Kidney glomerular epithelial cell (primary cell): ENCODE measurements at places on chromosomes 7 and 10.

DNA sequence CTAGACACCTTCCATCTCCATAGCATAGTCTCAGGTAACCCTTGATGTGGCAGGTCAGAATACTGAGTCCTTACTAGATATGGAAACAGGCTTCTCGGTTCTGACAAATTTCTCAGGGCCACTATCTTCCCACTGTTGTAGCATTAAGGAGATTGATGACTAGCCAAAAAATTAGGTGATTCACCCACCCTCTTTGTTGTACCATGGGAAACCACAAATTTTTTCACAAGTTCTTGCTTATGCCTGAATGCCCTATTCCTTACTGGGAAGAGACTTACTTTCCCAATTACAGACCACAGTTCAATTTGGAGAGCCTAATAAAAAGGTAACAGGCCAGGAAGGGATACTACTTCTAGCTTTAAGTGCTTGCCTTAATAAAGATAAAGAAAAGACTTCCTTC is 948.8 kb downstream of the GRM8 start:
- no peak for DNase-seq

GRCh38 chr10:61986788-61987492 is 85.4 kb downstream of the ARID5B start:
- no peak for DNase-seq

DNA sequence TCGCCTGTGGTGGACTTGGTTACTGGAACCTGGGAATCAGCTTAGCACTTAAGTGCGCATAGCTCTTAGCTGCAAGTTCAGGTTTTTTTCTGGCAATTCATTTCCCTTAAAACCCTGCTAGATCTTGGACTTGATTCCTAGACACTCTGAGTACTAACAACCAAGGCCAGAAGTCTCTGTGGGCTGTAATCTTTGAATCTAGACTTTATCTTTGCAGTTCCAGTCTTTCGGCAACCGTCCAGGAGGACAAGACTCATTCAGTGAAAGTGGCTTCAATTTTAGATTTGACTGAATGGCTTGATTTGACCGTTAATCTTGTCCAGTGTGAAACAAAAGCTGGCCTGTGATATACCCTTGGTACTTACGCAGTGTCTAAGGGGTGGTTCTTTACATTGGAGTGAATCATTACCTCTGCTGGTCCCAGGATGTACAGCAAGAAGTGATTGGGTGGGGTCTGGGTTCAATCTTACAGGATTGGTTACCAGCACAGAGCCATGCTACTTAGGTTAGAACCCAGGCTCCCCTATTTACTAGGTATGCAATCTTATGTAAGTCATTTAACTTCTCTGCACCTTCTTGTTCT is 16.4 kb downstream of the PTTG1IP2 start:
- DNase-seq: no peak

DNA sequence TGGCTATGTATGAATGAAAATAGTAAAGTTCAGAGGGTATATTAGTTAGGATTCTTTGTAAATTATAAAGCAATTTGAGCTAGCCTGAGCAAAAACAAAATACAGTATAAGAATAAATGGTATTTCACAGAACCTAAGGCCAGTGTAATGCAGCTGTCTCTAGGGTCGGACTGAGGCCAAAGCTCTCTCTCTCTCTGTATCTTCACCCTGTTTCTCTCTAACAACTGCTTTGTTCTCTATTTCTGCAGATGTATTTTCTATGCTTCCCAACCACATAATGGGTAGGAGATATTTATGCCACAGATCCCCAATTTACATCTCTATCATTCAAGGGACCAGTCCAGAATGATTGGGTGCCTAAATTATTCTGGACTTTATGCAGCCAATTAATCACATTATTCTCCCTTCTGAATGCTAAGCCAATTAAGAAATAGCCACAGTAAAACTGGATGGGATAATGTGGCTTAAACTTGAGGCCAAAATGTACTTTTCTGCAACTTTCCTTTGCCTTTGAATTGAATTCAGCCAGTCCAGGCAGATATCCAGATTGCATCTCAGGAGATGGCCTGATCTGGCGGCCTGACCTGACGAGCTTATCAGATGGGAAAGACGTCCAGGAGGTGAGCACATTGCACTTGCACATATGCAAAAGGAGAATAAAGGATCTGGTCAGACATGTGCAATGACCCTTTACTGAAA is 24.6 kb upstream of the IMMP2L start:
- no peak for DNase-seq

- peak; percentile 80 for DNase-seq
Observed at GRCh38 chr7:32204361-32205018, 134.3 kb upstream of the PDE1C start.

- DNase-seq: no peak
Observed at GRCh38 chr7:16914771-16915170, 33.0 kb upstream of the AGR3 start.

DNA sequence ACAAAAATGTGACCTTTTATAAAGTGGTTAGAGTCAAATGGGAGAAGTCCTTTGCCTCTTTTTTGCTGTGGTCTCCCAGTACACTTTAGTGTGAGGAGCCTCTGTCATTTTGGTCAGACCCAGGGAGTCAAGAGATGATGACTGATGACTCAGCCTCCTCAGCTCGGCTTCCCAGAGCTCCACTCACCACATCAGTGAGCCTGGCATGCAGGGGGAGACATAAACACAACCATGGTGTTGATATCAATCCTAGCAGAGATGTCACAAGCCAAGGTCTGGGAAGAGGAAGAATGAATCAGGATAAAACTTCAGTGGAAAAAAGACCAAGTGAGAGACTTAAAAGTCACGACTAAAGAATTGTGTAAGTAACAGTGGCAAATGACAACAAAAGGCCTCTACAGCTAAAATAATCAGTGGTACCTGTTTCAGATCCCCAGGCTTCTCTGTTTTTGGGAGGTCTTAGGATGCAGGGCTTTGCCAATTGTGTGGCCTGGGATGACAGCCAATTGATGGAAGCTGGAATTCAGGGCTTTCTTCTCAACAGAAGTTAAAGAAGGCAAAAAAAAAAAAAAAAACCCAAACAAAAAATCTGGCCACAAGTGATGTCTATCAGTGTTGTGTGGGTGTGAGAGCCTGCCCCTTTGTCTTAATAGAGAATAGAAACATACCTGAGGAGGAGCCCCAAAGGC is 50.2 kb downstream of the TFAM start:
- DNase-seq: peak; percentile 98

- no peak for DNase-seq
Observed at GRCh38 chr10:76265441-76266113, 834.2 kb downstream of the LRMDA start.

GRCh38 chr10:16968416-16969041 is 151.3 kb upstream of the RSU1 start:
- DNase-seq: peak; percentile 95

- DNase-seq: no peak
Observed at GRCh38 chr10:124092250-124092859, 1.0 kb downstream of the CHST15 start.

GRCh38 chr10:110368002-110368401 is 63.3 kb upstream of the SMNDC1 start:
- DNase-seq: no peak

DNA sequence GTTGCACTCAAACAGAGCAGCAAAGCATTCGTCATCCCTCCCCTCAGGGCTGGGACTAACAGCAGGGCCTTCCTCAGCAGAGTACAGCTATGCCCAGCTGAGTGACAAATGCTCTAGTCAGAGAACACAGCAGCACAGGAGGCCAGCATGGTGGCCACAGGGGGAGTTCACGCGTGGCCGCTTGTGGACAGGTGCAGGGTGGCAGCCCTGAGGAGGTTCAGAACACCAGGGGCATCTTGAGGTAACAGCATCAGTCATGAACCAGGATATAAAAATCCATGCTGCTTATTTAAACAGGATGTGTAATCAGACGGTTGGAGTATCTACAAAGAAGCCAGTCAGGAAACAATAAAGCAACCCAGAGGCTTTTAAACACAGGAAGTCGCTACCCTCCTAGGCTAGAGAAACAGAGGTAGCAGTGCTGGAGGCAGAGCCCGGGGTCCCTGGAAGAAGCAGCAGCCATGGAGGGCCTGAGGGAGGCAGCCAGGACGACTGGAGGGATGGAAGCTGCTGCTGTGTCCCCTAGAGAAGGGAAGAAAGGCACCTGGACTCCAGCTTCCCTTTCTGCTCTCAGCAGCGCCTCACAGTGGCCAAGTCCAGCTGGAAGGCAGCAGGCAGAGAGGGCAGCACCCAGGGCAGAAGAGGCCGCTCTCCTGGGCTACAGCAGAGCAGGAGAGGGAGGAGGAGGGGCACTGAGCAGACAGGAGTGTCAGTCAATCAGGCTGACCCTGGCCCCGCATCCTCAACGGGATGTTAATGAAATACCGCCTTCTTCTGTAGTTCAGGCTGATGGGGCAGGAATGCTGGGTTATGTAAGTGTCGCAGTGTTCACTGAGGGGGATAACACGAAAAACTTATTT is 70.8 kb upstream of the UCN3 start:
- no peak for DNase-seq

GRCh38 chr10:125141150-125141859 is 19.1 kb downstream of the CTBP2 start:
- DNase-seq: no peak

- no peak for DNase-seq
Observed at GRCh38 chr10:42149027-42149700, 489.2 kb downstream of the ZNF33B start.

DNA sequence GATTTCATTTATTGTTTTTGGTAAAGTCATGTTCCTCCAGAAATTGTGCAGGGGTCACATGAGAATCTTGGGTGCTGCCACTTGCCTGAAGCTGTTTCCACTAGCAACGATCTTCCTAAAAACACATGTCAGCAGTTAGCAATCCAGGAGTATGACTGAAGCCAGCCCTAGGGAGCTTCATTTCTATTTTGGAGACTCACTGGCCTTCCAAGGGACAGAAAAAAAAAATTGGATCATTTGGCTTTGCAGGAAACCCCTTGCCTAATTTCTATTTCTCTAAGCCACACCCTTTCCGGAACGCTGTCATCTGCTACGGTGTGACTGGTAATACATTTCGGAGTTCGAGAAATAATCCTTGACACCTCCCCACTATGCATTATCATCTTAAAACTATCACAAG is 204.7 kb downstream of the TAX1BP1 start:
- no peak for DNase-seq

- DNase-seq: no peak
Observed at GRCh38 chr7:2710901-2711551, 23.0 kb downstream of the AMZ1 start.

GRCh38 chr10:22697101-22697500 is 17.3 kb downstream of the PIP4K2A start:
- DNase-seq: no peak

- DNase-seq: no peak
Observed at GRCh38 chr10:12387561-12388210, 38.3 kb downstream of the CAMK1D start.

DNA sequence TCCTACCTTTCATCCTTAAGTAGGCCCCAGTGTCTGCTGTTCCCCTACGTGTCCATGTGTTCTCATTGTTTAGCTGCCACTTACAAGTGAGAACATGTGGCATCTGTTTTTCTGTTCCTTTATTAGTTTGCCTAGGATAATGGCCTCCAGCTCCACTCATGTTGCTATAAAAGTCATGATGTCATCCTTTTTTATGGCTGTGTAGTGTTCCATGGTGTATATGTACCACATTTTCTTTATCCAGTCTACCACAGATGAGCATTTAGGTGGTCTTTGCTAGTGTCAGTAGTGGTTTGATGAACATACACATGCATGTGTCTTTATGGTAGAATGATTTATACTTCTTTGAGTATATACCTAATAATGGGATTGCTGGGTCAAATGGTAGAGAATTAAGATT is 146.2 kb upstream of the SLC26A5 start:
- DNase-seq: no peak

- DNase-seq: no peak
Observed at GRCh38 chr7:126533715-126534114, 719.0 kb downstream of the GRM8 start.

DNA sequence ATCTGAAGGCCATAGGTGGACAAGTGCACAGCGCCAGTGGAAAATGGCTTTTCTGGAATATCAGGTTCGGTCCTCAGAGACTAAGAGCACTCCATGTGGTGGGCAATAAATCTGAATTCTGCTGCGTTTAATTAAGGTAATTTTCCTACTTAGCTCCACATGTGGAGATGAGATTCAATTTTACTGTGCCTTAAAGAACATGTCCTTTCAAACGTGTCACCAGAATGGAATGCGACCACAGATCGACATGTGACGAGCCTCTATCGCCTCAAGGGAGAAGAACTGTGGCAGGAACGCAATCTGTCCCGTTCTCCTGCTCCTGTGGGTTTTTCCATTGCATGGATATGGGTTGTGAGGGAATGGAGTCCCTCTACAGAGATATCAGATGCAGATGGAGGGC is 205.3 kb upstream of the ZNF32 start:
- no peak for DNase-seq

DNA sequence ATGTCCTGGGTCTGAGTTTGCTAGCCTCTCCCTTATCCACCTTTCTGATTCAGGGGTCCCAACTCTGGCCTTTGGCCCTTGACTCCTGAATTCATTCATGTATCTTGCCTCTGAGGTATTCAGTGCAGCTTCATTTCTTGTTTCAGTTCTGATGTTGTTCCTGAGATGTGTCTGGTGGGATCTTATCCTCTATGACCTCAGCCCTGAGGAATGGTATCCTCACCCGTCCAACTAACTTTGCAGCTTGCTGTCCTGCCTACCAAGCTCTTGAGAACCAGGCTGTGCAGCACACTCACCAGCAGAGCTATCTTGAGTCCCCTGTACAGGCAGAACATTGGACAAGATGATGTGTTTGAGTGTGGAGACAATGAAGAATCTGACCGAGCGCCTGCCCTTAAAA is 13.8 kb downstream of the SUFU start:
- DNase-seq: peak; percentile 27

GRCh38 chr7:65379318-65379717 is 5.7 kb downstream of the ZNF92 start:
- DNase-seq: peak; percentile 6

DNA sequence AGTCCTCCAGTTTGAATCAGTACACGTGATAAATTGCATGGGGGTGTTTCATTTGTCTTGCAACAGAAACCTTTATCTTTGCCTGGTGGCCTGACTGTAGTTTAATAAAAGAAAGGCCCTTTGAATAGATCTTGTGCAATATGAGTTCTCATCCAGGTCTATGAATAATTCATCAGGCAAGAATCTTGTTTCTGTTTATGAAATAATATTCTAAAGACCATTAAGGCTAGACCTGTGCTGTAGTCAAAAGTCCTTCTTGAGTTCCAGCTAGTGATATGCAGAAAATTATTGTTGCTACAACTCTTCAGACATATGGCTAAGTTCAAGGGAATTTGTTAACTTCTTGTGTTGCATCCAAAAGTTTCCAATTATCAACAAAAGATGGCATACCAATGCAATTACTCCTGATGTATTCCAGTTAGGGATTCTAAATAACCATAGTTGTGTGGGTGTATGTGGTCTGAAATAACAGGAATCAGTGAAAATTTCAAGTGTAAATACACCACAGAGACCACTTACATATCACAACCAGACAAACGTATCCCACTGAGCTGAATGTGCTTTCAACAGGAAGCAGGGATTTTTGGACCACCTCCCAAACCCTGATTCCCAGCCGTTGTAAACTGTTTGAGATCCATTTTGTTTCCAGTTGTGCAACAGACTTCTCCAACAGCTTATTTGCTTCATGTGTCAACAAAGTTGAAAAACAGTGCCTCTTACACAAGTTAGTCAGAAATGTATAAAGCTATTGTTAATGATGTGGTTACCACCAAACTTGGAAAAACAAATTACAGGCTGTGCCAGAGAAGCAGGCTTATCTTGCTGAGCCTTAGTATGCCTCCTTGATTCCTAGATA is 54.7 kb upstream of the BICC1 start:
- DNase-seq: peak; percentile 39

GRCh38 chr7:49294611-49295010 is 370.3 kb downstream of the CDC14C start:
- DNase-seq: no peak
